ENCODE measurements at places on chromosomes 4 and X.

GRCh38 chr4:128596853-128597252, 212.6 kb upstream of the JADE1 start:
- no peak for DNase-seq

DNA sequence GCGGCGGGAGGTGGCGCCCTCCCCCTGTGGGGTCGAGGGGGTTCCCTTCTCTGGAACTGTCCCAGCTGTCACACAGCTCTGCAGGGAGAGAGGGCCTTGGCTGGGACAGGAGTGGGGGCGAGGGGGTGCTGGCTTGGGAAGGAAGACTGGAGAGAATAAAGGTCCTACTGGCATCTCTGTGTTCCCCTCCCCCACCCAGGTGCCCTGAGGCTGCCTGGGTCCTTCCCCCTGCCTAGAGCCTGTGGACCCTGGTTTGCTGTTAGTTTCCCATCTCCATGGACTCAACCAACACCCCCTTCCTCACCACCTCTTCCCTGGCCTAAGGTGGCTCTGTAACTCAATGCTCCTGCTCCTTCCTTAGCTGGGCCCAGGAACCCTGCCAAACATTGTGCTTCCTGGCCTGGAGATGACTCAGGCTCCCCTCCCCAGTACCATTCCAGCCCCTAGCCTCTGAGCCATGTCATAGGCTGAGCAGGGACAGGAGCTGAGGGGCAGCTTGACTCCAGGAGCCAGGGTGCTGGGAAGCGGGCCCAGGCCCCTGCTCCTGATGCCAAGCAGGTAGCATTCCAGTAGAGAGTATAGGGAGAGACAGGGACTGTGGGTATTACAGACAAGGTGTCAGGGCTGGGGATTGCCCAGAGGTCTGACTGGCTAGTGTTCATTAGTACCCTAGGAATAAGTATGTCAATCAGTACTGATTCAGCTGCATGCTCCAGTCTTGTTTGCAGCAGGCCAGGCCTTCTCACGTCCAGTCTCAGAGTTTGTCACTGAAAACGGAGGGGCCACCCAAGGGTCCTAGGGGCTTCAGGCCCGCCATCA, 100.7 kb downstream of the EFNB1 start:
- DNase-seq, result no peak

DNA sequence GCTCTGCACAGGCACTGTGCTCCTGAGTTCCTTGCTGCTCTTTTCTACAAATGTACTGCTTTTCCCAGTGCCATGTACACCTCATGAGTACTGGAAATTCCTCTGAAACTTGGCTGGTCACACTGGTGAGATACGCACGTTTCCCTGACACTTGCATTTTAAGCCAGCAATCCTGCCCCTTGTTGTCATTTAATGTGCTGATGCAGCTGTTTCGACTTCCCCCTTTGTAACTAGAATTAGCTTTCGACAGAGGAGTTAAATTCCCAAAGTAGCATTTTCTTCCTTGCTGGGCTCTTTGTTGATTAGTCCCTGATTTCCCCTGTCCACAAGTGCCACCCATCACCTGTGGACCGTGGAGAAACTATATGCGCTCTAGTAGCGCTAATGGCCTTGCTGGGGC, 77.5 kb downstream of the IQCM start:
- DNase-seq, result no peak

DNA sequence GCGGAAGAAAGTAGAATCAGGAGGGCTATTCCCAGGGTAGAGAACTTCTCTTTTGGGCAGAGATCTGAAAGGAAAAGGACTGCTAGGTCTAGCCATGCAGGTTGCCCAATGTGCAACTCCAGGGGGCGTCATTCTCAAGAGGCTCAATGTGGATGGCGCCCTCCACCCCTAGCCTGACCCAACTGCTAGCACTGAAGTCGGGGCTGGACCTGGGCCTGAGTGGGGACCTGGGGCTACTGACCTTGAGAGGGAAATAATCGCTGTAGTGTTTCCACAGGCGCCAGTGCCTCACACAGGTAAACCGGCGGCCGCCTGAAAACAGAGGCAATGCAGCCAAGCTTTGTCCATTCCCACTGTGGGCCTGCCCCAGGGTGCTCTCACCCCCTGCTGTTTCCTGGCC, 6.1 kb downstream of the AWAT2 start:
- no peak for DNase-seq

DNA sequence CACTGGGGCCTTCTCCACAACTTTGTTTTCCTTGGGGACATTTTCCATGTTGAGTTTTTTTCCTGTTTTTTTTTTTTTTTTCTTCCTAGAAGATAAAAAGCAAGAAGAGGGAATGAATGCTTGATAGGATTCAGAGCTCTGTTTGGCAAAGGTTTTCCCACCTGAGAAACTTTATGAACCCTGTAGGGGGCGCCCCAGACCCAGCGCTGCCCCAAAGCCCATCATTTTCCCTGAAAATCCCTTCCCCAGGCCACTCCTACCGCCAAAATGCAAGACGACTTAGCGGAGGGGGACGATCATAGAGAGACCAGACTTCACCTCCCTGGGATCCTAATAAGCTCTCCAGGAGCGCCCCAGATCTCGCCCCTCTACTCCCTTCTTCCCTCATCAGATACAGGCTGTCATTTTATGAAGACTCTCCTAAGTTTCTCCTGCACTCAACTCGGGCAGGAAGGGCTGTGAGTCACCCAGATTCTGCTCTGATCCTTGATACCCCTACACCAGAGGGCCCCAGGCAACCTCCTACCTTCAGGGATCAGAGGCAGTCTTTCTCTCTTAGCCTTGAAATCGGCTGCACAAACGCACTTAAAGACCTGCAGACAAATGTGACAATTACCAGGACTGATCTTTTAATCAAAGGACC, 1.4 kb downstream of the BEX5 start:
- no peak for DNase-seq

DNA sequence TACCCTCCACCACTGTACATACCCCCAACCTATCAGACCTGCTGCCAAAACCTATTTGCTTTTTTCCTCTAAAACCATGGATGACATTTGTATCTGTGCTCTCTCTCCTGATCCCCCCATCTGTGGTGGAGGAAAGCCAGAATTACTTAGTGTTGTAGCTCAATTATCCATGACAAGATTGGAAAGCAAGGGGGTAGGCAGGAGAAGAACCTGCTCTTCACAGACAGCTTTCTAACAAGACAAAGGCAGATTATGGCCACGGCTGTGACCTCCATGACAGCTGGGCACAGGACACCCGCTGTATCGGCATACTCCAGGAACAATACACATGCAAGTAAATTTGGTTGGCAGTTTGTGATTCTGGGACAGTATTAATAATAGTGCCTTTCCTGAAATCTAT, 186.7 kb downstream of the ENOX2 start:
- no peak for DNase-seq

DNA sequence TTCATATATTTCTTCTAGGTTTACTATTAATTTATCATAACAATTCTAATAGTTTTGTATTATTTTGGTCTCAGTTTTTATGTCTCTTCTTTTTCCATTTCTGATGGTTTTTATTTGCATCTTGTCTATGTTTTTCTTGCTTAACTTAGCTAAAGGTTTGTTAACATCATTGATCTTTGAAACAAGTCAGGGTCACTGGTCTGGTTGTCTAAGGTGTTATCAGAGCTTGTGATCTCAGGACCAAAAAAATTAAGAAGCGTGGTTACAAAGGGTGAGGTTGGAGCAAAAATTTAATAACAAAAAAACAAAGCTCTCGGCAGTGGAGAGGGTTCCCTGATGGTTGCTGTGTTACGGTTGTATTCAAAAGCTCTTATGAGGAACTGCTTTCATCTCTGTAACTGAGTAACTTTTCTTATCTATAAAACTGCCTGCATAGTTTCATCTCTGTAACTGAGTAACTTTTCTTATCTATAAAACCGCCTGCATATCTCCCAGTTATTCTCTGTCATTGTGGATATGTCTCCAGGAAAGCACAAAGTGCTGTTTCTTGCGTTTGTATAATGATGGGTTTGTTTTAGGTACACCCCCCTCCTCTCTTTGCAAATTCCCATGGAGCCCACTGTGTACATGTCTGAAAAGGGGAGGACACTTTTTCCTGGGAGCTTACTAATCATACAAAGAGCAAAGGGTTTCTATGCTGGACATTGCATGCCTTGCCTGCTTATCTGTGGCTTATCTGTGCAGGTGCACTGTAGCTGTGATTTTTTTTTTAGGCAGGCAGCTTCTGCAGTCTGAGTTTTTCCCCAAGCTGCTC, 62.4 kb upstream of the UGT2B15 start:
- no peak for DNase-seq

- DNase-seq, result no peak
Observed at GRCh38 chr4:177937041-177937440, 494.8 kb upstream of the AGA start.

GRCh38 chrX:27889878-27890277, 82.1 kb downstream of the MAGEB10 start:
- no peak for DNase-seq

DNA sequence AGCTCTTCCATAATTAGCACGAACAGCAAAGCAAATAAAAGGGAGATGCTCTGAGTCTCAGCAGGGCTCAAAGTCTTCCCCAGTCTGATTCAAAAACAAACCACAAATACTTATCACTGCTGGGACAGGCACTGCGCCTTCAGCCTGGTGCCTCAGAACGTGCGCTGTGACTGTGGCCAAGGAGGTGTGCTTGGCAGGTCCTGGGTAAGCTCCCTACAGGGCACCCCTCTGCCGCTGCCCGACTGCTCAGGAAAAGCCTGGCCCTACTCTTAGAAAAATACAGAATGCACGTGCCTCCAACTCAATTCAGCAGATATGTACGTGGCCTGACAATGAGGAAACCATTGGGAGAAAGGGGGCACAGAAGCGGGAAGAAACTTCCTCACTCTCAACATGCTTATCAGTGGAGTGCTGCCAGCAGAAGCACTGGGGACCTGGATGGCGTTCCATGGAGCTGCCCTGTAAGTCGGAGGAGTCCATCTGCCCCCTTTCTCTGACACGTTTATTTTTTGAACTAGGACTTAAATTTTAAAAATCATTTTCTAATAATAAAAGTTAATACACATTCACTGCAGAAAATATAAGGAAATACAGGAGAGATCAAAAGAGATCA, 86.8 kb downstream of the GATB start:
- DNase-seq, result no peak

DNA sequence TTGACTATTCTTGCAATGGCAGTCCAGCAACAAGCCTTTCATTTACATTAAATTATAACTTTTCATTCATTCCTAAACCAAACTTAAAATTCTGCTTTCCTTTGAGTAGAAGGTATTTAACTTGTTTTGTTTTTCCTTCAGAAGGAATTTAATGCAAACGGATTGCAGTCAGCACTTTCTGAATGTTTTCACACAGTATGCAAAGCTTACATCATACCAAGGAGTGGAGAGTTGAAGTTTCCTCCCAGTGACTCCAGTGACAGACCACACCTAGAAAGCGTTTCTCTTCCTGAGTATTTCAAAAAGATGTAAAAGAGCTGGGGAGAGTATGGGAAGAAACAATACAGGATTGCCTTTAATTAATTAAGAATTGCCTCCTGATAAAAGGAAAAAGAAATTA, 8.1 kb downstream of the EPGN start:
- no peak for DNase-seq

GRCh38 chr4:79334783-79335182, 8.9 kb upstream of the NAA11 start:
- no peak for DNase-seq

DNA sequence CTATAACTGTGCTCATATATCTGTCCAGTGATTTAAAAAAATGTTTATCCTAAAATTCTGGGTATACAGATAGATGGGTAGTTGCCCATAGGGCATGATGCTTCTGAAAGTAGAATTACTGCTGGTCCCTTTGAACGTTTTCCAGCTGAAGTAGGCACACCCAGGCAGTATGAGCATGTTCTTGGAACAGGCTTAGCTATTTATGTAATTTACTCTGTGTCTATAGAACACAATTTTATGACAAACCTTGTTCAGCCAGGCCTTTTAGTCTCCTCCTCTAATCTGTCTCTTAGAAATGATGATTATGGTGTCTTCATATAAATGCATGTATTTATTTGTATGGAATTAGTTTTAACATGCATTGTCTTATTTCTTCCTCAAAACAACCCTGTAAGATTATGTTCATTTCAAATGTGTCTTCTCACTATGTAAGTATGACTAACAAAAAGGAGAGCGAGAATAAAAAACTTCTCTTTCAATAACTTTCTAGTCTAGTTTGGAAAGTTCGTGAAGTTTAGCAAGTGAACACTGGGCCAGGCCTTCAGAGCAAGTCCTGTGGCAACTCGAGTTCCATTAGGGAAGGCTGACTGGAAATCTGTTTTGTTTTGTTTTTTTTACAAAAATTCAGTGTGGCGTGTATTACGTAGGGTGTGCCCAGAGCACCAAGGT, 142.0 kb downstream of the AFF1 start:
- DNase-seq, result no peak
